ENCODE measurements at places on chromosomes 11 and 22. TPM values are rescaled to one million over a fixed set of nuclear protein-coding genes. Genes with fewer than 3 reads are reported as not detected.

- peak; percentile 29 for DNase-seq
- no peaks in the 10 kb centered on the region for H3K27me3 ChIP-seq
- H3K4me3 ChIP-seq, result peak overlapping the region; percentile 57
- peak overlapping the region; percentile 86 for H3K27ac ChIP-seq
These were observed 21.5 kb upstream of the CBX7 start for GRCh38 chr22:39173787-39174497.

- no peaks in the 10 kb centered on the region for H3K27me3 ChIP-seq
- no peak overlapping the region for H3K4me3 ChIP-seq
- DNase-seq, result no peak
- H3K36me3 ChIP-seq, result peaks cover 70% of the 10 kb centered on the region
These were observed 23.1 kb upstream of the CDC42EP2 start for GRCh38 chr11:65291613-65292012.

DNA sequence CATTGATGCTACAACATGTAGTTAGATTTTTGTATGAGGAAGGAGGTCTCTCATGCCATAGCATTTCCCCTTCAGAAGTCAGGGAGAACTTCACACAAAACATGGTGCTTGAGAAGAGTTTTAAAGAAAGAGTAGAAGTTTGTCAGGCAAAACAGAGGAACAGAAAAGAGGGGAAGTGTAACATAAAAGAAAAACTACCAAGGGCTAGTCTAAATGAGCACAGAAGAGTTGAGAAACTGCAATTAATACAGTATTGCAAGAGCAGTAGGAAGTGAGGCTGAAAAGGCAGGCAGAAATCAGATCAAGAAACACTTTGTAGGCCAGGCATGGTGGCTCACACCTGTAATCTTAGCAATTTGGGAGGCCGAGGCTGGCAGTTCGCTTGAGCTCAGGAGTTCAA lies 61.0 kb downstream of the FAM168A start:
- no peak overlapping the region for H3K4me3 ChIP-seq
- peaks cover 7% of the 10 kb centered on the region for H3K4me1 ChIP-seq
- H3K27ac ChIP-seq, result no peak overlapping the region
- no peaks in the 10 kb centered on the region for H3K36me3 ChIP-seq
- no peak for DNase-seq

The TNNI2 gene
- not detected for total RNA-seq

The PSMC3 gene
- 58.9 TPM for total RNA-seq

Measured in CD4-positive, CD25-positive, alpha-beta regulatory T cell (primary cell).